ENCODE measurements at places on chromosomes 3 and 15.

GRCh38 chr3:69353088-69353478 lies 32.8 kb downstream of the FRMD4B start:
- DNase-seq = no peak

DNA sequence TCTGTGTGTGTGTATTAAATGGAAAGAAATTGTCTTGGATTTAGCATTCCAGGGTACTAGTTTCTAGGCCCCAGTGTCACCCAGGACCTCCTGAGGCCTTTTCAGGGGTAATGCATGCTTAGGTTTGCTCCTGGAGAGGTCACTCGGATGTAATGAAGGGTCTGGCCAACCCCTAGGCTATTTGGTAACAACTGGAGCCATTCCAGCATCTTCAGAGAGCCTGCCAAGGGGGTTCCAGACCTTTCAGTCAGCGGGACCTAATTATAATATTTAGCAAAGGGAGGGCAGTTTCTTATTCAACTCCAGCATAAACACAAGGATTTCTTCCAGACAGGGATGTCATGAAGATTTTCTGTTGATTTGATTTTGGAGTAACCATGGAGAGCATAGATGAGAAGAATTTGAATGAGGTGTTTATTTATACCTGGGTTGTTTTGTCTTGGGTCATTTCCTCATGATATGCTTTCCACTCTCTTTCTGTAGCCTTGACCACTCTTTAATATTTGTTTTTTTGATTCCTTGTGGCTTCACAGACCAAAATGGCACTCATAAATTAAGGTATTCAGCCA lies 17.4 kb downstream of the KAT2B start:
- no peak for DNase-seq

DNA sequence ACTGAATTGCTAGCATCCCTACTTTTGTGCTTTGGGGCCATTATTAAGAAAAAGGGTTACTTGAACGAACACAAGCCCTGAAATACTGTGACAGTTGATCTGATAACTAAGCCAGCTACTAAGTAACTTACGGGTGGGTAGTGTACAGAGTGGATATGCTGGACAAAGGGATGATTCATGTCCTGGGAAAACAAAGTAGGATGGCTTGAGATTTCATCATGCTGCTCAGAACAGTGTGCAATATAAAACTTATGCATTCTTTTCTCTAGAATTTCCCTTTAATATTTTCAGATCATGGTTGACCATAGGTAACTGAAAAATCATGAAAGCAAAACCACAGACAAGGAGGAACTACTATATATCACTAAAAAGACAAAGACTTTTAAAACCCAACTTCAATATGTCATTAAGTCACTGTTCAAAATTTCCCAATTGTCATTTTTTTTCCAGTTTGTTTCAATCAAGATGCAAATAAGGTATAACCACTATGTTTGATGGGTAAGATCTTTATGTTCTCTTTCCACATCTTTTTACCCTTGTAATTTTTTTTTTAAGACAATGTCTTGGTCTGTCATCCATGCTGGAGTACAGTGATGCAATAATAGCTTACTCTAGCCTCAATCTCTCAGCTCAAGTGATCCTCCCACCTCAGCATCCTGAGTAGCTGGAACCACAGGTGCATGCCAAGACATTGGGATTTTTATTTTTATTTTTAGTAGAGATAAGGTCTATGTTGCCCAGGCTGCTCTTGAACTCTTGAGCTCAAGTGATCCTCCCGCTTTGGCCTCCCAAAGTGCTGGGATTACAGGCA lies 67.7 kb downstream of the IFT80 start:
- no peak for DNase-seq

- no peak for DNase-seq
These were observed 119.1 kb downstream of the ATG7 start for GRCh38 chr3:11391174-11391879.

- DNase-seq = no peak
These were observed 14.1 kb downstream of the KCNMB3 start for GRCh38 chr3:179236669-179237301.

- no peak for DNase-seq
These were observed 16.7 kb downstream of the MAPKBP1 start for GRCh38 chr15:41790756-41791546.

DNA sequence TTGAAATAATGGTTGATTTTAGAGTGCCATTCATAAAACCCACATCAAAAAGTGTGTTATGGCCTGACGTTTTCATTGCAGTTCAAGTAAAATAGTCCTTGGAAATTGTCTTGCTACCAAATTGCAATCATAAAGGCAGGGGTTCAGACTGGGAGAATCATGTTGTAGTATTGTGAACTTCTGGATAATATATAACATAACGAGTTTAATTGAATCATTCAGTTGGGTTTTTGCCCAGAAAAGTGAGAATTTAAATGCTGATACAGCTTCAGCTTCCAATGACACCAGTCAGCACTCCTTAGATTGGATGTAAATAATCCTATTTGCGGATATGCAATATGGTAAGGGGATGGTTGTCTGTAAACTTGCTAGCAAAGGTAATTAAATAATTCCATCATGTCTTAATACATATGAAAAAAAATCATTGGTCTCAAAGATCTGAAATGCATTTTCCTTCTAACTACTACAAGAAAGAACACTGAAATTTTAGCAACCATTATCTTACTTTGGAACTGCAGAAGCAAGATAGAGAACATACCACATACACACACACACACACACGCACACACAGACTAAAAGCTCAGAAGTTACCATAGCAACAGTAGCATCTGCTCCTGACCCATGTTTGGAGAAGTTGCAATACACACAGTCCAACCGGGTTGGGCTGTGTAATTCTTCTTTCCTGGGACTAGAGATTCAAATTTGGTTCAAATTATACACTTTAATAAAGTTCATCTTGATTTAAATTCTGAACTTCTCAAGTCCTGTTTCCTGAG lies 686.2 kb upstream of the NR2F2 start:
- no peak for DNase-seq

GRCh38 chr3:45991341-45991740 lies 4.3 kb downstream of the FYCO1 start:
- DNase-seq = no peak

DNA sequence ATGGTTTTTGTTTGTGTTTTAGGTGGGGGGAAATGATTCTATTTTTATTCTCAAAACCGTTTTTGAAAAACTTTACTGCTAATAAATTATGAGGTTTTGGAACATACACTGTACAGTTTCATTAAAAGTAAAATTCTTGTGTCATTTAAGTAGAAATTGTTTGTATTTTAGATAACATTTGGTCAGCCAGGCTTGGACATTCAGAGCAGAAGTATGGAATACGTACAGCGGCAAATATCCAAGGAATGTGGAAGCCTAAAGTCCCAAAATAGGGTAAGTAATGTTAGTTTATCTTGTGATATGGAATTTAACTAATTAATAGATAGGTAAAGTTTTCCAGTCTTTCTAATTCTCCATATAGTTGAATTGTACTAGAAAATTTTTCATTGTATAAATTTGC lies 96.6 kb downstream of the SPRED1 start:
- DNase-seq = no peak

GRCh38 chr3:185935465-185936272 lies 2.1 kb downstream of the TRA2B start:
- no peak for DNase-seq

DNA sequence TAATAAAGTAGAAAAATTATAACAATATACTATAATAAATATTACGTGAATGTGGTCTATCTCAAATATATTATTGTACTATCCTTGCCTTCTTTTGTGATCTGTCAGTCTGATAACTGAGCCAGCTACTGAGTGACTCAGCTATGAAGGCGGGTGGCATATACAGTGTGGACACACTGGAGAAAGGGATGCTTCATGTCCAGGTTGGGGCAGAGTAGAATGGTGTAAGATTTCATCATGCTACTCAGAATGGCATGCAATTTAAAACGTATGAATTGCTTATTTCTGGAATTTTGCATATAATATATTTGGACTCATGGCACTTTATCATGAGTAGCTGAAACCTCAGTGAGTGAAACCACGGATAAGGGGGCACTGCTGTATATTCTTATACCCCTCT lies 172.9 kb upstream of the TBC1D5 start:
- DNase-seq = no peak

GRCh38 chr3:14434498-14435151 lies 32.2 kb downstream of the SLC6A6 start:
- DNase-seq = no peak

DNA sequence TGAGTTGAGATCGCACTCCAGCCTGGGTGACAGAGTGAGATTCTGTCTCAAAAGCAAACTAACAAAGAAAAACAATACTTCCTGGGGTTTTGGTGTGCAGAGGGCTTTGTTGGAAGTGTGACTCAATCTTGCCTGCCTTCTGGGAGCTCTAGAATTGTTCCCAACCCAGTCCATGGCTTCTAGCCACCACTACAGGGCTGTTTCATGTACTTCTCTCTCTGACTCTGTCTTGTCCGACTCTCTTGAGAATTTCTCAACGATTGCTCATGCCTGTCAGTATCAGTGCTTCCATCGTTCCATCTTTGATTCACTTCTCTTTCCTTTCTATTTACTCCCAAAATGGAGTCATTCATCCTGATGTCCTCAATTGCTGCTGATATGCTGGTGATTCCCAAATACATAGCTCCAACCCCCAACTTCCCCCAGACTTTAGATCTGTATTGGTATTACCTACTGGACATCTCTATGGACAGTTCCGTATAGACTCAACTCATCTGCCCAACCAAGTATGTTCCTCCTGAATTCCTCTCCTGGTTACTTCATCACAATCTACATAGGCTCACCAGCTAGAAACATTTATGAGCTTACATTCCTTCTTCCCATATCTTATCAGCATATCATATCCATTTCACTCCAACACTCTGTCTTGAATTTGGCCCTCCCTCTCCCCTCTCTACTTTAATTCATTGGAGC lies 1.8 kb upstream of the AP2M1 start:
- DNase-seq = no peak

- DNase-seq = no peak
These were observed 103.1 kb upstream of the UNC13C start for GRCh38 chr15:53875139-53875538.

- DNase-seq = no peak
These were observed 160.1 kb upstream of the CCDC54 start for GRCh38 chr3:107217172-107217571.

GRCh38 chr15:86608461-86609205 lies 529.0 kb downstream of the AGBL1 start:
- DNase-seq = no peak

DNA sequence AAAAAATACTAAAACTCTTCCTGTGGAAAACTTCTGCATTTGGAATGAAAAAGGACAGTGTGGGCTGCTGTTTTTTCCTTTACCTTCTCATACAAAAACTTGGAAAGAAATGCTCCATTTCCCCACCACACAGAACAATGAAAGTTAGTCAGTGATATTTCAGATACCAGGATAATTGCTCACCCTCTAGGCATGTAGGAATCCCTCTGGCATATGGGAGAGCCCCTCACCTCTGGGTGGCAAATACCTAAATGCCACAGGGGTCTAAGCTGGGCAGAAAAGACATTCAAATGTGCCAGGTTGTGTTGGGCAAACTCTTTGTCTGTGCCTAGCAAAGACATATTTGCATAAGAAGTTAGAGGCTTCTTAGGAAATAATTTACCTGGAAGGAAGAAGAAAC lies 560.3 kb upstream of the NR2F2 start:
- DNase-seq = no peak

DNA sequence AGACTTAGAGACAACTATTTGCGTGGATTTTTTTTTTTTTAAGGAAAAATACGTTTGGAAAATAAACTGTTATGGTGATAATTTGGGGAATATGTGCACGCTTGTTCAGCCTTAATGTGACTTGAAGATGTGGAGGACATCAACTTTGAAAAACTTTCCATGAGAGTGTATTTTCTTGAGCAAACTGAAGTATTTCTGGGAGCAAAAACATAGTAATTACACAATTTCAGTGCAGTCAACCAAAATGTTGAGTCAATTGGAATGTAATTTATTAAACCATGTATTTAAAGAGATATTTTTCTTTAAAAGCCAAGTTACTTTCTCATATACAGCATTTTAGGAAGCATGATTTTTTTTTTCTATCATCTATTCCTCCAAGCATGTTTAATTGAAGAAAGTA lies 80.3 kb upstream of the FLNB start:
- DNase-seq = no peak

GRCh38 chr3:99430348-99431134 lies 207.9 kb upstream of the COL8A1 start:
- no peak for DNase-seq

GRCh38 chr3:194824100-194824499 lies 138.4 kb downstream of the FAM43A start:
- no peak for DNase-seq

DNA sequence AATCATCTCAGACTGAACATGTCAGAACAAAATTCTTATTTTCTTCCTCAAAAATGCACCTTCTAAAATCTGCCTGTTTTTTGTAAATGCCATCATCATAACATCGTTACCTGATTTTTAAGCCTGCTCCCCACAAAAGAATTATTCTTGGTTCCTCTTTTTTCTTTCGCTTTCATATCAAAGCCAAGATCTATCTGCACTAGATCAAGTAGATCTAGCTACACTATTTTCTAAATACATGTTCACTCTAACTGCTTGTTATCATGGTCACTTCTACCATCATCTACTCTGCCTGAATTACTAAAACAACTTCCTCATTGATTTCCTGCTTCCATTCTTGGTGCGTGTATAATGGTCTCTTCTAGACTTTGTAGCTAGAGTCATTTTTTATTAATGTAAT lies 217.7 kb downstream of the ARPP21 start:
- DNase-seq = no peak

DNA sequence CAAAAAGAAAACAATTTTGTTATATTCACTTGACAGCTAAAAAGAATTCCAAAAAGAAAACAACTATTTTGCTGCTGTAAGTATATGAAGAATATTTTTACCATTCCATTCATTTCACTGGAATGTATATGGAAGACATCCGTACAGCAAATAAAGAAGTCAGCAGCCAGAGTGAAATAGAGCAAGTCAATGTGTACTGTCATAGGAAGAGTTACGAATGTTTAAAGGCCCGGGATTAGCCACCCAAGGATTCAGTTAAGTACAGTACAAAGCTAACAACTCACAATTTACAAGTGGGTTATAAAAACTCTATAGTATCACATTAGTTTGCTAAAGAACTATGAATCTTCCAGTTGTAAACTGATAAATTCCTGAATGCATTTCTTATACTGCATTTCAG lies 14.4 kb upstream of the XXYLT1 start:
- DNase-seq = no peak

DNA sequence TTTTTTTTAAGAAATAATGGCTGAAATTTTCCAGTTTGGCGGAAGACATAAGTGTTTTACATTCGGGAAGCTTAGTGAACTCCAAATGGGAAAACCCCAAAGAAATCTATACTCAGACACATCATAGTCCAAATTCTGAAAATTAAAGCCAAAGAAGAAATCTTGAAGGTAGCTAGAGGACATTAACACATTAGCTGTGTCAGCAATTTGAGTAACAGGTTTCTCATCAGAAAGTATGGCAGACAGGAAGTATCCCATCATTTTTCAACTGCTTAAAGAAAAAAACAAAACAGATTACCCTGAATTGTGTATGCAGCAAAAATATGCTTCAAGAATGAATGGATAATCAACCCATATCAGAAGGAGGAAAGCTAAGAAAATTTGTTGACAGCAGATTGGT lies 261.7 kb downstream of the DOCK3 start:
- no peak for DNase-seq
